ENCODE measurements at places on chromosomes 13 and 19. TPM values are rescaled to one million over a fixed set of nuclear protein-coding genes. Genes with fewer than 3 reads are reported as not detected.

The GIPR gene
- total RNA-seq = 9.5 TPM

The LCP1 gene
- total RNA-seq = 741 TPM

The SHISA2 gene
- total RNA-seq = 0.07 TPM

The ZSWIM4 gene
- 9.8 TPM for total RNA-seq

The ZNF730 gene
- total RNA-seq = 0.37 TPM

The ZNF626 gene
- 1.3 TPM for total RNA-seq

All from activated T-helper 2 cell treated with anti-CD3 and anti-CD28 coated beads, Interferon-gamma antibody, Interleukin-2, Interleukin-4, amounts not matched to agents 10 μg/mL and 5 μg/mL and 100 μg/mL, durations not matched to agents 14 hours and 24 hours and 36 hours (primary cell).